ENCODE measurements at places on chromosomes 6 and 20.

- no peak for DNase-seq
Measured at GRCh38 chr6:145839653-145840052, 25.1 kb upstream of the FBXO30 start.

- DNase-seq: no peak
Measured at GRCh38 chr6:41689171-41690008, 46.0 kb downstream of the TFEB start.

- no peak for DNase-seq
Measured at GRCh38 chr20:49187330-49187850, 744 bp downstream of the STAU1 start.

DNA sequence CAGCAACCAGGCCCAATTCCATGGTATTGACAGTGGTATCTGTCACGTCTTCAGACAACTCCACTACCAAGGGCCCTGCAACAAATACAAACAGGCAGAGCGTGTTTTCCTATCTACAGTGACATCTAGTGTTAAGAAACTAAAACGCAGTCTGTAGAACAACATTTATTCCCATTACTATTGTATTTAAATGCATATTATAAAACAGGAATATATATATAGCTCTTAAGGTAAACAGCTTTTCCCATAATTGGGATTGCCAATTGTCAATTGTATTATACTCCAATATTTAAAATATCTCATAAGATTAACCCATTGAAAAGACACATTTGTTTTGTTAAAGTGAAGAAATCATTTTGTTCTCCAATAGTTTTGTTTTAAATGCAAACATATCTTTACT is 97.2 kb downstream of the KIF16B start:
- peak; percentile 39 for DNase-seq

- DNase-seq: no peak
Measured at GRCh38 chr20:39067526-39068216, 105.5 kb downstream of the DHX35 start.

DNA sequence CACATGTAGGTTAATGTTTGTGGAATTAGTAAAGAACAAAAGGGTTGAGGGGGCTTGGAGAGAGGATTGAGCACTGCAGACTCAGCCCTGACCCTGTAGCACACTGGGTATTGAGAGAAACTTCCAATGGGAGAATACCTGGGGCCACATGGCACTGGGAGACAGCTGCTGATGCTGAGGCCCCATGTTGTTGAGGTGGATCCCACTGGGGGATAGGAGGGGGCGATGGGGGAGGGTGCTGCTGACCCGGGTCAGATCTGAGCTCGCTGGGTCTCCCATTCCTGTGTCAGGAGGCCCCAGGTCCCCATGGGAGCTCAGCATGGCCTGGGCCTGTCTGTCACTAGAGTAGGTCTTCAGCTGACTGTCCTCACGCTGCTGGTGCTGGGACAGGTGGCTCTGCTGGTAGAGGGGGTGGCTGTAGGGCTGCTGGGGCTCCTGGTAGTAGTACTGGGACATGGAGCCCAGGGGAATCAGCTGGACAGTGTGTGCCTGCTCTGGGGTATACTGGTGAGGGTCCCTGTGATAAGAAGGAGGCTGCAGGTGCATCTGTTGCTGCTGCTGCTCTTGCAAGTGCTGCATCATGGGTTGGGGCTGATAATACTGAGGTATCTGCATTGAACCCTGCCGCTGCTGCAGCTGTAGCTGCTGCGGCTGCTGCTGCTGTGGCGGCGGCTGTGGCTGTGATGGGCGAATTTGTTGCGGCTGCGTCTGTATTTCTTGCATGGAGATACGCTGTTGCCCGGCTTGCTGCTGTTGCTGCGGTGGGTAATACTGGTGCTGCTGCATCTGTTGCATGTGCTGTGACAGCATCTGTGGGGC is 50.6 kb upstream of the MRPS10 start:
- no peak for DNase-seq

- DNase-seq: no peak
Measured at GRCh38 chr6:98678481-98678880, 155.9 kb upstream of the POU3F2 start.

GRCh38 chr6:153392156-153392555 is 261.1 kb upstream of the RGS17 start:
- no peak for DNase-seq

GRCh38 chr6:96907498-96907897 is 9.8 kb upstream of the NDUFAF4 start:
- DNase-seq: no peak

- no peak for DNase-seq
Measured at GRCh38 chr20:61736751-61737310, 328.9 kb downstream of the TAF4 start.

- DNase-seq: no peak
Measured at GRCh38 chr6:89702349-89702748, 63.8 kb upstream of the LYRM2 start.

DNA sequence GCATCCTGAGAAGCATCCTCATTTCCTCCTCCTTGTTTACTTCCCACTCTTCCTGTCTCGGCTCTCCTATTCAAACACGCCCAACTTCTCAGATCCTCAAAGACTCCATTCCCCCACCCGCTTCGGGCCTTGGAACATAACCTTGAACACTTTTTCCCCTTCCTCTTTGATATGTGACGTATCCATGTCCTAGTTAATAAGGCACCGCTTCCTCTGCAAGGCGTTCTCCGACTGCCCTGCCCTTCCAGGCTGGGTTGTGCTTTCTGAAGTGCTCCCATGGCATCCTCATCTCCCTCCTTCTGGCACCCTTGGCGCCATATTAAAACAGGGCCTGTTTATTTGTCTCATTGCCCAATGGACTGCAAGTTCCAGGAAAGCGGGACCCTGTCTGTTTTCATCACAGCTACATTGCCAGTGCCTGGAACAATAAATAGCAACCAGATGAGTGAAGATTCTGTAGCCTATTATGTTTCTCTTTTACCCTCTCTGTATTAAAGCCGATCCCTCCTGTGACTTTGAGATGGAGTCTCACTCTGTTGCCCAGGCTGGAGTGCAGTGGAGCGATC is 115.3 kb upstream of the TRAF3IP2 start:
- no peak for DNase-seq

DNA sequence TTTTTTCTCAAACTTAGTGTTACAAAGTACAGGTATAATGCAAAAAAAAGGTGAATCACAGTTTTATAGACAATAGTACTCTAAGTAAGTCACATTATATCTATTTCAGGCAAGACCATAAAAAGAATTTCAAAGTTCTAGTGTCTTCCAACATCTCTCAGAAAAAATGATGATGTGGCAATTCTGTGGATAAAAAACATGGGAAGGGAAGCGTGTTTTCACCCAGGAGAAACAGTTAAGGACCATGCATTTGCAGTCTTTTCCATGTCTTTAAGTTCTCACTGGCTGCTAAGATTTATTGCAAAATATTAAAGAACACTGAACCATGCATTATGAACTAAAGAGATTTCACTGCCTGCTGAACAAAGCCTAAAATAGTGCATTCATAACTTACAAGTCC is 1.8 kb downstream of the SSR1 start:
- no peak for DNase-seq

DNA sequence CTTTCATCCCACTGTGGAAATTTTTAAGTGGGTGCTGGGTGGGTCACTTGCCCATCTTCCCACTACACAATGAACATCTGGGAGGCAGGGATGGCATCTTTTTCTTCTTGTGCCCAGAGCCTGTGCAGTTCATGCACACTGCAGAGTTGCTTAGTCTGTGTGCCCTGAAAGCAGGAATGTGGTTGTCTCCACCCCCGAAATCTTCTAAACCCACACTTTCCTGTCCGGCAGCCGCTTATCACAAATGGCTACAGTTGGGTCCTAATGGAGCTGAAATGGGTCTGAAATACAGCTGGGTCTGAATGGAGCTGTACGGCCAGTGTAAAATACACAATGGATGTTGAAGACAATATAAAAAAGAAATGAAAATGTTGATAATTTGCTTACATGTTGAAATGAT is 112.1 kb upstream of the PMEPA1 start:
- no peak for DNase-seq

DNA sequence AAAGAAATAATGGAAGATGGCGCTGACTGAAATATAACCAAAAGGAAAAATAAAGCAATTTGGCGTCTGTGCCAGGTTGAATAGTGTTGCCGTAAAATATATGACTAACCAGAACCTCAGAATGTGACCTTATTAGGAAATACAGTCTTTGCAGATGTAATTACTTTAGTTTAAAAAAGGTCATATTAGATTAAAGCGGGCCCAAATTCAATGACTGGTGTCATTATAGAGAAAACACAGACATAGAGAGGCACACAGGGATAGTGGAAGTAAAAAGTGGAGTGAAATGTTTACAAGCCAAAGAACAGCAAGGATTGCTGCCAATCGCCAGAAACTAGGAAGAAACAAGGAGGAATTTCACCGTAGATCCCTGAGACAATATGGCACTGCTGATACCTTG is 521.2 kb downstream of the FRK start:
- no peak for DNase-seq

GRCh38 chr6:41252401-41253169 is 24.4 kb downstream of the TREML4 start:
- no peak for DNase-seq

GRCh38 chr6:37272834-37273566 is 15.1 kb upstream of the TMEM217 start:
- no peak for DNase-seq

DNA sequence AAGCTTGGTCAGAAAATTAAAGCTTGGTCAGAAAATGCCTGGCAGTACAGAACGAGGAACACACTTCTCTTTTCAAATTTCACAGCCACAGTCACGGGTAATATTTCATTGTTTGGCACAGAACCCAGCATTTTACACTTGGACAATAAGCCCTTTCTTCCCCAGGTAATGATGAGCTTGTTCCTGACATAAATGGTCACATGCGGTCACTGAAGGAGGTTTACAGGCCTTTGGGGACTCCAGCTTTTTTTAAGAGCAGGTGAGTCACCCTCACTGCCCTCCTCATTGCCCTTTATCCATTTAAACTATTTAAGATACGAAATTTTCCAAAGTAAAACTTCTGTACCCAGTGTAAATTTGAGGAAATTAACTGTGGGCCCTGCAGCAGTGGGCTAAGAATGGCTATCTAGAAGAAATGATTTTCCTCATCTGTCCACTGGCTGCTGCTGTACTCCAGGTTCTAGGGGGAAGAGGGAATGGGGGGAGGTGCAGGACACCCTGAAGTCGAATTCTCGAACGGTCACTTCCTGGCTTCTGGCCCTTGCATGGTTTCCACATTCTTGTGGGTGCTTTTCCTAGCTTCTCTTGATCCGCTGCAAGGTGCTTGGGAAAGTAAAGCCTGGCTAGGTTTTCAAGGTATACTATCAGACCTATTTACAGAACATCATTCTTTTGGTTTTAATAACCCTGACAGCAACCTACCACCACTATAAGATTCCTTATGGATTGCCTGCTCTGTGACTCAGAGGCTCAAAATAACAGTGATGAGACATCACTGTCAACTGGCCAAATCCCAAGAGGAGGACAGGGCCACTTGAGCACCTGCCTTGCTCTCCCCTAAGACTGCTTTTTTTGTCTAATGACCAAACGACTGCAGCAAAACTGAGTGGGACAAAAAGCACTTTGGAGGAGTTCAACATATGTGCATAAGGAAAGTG is 75.8 kb downstream of the PREP start:
- DNase-seq: peak; percentile 57

GRCh38 chr20:1817577-1818211 is 77.5 kb upstream of the SIRPA start:
- no peak for DNase-seq
